Activated CD4-positive, alpha-beta T cell treated with anti-CD3 and anti-CD28 coated beads, Interleukin-2, Interleukin-6, amounts not matched to agents 100 ng/mL and 50 ng/mL, durations not matched to agents 16 hours and 8 hours (primary cell): ENCODE measurements at places on chromosomes 4 and X.
A peak's percentile ranks its signal among the peaks of the same experiment; 100 is the strongest.

- no peak for DNase-seq
Observed at GRCh38 chr4:60911127-60911526, 289.0 kb upstream of the ADGRL3 start.

- peak; percentile 71 for DNase-seq
Observed at GRCh38 chrX:154486396-154487207, at the start of gene UBL4A. Gene UBL4A, minus strand, starts transcription at chrX:154486615. Its CDS starts 31 bp downstream, at chrX:154486584.

DNA sequence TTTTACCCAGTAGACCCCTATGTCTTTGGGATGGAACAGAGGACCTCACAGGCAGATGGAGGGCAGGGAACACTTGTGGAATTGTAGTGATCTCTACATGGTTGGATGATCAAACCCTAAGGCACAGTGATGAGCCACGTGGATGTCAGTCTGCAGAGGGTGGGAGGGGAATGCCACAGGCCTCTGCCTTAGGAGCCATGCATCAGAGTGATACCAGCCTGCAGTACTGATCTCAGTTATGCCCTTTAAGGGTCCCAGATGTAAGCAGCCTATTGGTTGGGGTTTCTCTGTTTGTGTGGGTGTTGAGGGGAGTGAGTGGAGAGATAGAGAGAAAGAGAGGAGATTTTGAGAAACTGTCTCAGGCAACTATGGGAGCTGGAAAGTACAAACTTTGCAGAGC, 39.9 kb upstream of the XAGE1B start:
- DNase-seq = no peak

GRCh38 chr4:113446019-113446418, 315.5 kb downstream of the CAMK2D start:
- DNase-seq = no peak

DNA sequence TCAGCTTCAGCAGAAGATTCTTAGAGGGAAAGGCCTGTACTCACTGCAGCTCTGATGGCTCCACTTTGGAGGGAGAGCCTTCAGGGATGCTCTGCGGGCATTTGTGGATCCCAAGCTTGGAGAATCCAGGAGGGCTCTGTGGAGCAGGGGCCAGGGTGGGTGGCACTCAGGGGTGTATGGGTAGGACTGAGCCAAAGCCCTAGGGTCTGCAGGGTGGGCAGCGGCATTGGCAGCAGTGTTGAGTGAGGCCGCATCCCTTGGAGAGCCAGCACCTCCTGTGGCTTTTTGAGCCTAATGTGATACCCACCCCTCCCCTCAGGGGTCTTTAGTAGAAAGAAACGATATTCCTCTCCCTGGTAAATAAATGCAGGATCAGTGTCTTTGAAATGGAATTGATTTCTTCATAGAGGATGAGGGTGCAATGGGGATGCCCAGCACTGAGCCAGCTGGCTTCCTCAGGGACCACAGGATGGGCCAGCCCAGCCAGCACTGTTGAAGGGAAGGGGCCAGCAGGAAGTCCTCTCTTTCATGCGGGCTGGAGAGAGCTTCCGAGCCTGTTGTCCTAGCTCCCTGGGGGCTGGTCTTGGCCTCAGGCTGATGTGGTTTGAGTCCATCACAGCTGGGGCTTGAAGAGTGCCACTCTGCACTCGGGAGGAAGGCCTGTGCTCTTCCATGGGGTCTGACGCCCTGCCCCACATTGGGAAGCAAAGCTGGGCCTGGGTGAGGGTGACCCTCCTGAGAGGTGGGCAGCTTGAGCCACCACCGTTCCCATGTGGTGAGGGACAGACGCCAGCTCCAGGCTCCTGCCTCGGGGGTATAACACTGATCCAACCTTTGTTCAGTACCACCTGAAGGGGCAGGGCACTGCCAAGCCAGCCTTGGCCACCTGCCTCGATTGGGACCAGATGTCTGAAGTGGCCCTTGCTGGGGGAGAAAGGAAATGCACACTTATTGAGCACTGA, 49.5 kb downstream of the PSAPL1 start:
- no peak for DNase-seq
